Activated naive CD4-positive, alpha-beta T cell treated with anti-CD3 and anti-CD28 coated beads for 36 hours (primary cell): ENCODE measurements at places on chromosomes 12 and 14. TPM values are rescaled to one million over a fixed set of nuclear protein-coding genes. Genes with fewer than 3 reads are reported as not detected.

GRCh38 chr12:92288561-92288960 lies 142.9 kb upstream of the BTG1 start:
- no peak for DNase-seq
- H3K4me3 ChIP-seq, result no peak overlapping the region
- H3K27ac ChIP-seq, result no peak overlapping the region
- no peaks in the 10 kb centered on the region for H3K36me3 ChIP-seq
- no peaks in the 10 kb centered on the region for H3K27me3 ChIP-seq

GRCh38 chr12:29519585-29520182 lies 22.2 kb upstream of the OVCH1 start:
- H3K27ac ChIP-seq, result no peak overlapping the region
- H3K4me1 ChIP-seq, result no peaks in the 10 kb centered on the region
- H3K27me3 ChIP-seq, result peaks cover 11% of the 10 kb centered on the region
- DNase-seq, result peak; percentile 57
- H3K36me3 ChIP-seq, result no peaks in the 10 kb centered on the region
- no peak overlapping the region for H3K4me3 ChIP-seq

DNA sequence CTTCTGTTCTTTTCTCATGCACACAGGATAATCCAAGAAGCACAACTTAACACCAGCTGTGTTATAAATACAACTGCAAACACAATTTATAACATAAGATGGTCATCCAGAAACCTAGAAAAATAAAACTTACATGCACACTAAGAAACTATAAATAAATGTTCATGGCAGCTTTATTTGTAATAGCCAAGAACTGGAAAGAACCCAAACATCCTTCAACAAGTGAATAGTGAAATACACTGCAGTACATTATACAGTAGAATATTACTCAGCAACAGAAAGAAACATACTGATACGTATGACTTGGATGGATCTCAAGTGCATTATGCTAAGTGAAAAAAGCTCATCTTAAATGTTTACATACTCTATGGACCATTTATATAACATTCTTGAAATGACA lies 132.7 kb downstream of the SPTSSA start:
- peaks cover 5% of the 10 kb centered on the region for H3K4me1 ChIP-seq
- H3K27me3 ChIP-seq, result no peaks in the 10 kb centered on the region
- no peak for DNase-seq
- H3K36me3 ChIP-seq, result no peaks in the 10 kb centered on the region
- H3K27ac ChIP-seq, result no peak overlapping the region

DNA sequence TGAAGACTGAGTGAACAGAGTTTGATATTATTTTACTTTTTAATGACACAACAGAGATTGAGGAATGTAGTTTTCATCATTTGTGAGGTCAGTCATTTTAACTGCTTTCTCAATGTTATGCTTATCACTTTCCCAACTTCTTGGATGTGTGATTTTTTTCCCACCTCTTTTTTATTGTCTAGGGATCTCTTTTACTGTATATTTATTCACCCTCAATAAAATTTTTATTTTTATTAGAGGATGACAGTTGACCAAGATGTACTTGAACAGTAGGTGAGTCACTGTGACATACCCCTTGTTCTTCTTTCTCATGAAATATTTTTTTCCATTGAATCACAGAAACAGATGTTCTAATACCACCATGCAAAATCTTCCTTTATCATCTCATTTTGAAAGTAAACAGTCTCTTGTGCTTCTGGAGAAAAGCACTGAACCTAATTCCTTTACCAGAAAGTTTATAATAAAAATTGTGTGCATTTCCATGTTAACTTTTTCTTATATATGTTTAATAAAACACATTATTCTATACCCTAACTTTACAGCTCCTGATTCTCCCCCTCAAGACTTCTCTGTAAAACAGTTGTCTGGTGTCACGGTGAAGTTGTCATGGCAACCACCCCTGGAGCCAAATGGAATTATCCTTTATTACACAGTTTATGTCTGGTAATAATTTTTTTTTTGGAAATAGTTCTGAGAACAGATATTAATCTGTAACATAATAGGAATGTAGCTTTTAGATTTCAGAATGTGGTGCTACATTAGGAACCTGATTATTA lies 65.9 kb downstream of the PTPRQ start:
- no peaks in the 10 kb centered on the region for H3K36me3 ChIP-seq
- H3K4me3 ChIP-seq, result no peak overlapping the region
- no peak overlapping the region for H3K27ac ChIP-seq
- no peaks in the 10 kb centered on the region for H3K4me1 ChIP-seq
- no peak for DNase-seq
- no peaks in the 10 kb centered on the region for H3K27me3 ChIP-seq

Gene CSRP2
- total RNA-seq, result 0.86 TPM

DNA sequence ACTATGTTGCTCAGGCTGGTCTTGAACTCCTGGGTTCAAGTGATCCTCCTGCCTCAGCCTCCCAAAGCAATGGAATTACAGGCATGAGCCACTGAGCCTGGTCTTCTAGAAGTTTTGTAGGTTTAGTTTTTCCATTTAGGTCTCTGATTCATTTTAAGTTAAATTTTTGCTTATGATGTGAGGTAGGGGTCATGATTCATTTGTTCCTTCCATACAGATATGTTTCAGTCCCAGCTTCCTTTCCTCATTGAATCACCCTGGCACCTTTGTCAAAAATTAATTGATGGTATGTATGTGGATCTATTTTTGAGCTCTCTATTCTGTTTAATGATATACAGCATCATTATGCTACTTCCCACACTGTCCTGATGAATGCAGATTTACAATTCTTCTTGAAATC lies 25.6 kb upstream of the CABP1 start:
- peaks cover 13% of the 10 kb centered on the region for H3K4me1 ChIP-seq
- no peaks in the 10 kb centered on the region for H3K36me3 ChIP-seq
- DNase-seq, result peak; percentile 8
- H3K27me3 ChIP-seq, result peaks cover 8% of the 10 kb centered on the region
- H3K4me3 ChIP-seq, result no peak overlapping the region

DNA sequence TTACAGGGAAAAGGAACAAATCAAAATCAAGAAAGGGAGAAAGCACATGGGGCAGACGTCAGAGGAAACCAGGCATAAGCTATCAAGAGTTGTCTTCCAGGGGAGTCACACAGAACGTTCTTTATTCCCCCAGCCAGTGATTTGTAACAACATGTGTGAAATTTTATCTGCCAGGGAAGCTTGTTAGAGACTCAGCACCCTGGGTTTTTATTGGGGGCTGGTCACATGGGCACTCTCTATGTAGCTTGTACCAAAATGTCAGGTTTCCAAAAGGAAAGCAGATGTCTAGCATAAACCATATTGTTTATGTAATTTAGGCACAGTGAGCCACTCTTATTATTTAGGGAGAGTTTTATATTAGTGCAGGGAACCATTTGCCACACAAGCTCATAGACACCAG lies 440.4 kb upstream of the DCN start:
- DNase-seq, result no peak
- no peak overlapping the region for H3K4me3 ChIP-seq
- no peaks in the 10 kb centered on the region for H3K36me3 ChIP-seq
- peaks cover 3% of the 10 kb centered on the region for H3K4me1 ChIP-seq
- H3K27ac ChIP-seq, result no peak overlapping the region
- no peaks in the 10 kb centered on the region for H3K27me3 ChIP-seq

DNA sequence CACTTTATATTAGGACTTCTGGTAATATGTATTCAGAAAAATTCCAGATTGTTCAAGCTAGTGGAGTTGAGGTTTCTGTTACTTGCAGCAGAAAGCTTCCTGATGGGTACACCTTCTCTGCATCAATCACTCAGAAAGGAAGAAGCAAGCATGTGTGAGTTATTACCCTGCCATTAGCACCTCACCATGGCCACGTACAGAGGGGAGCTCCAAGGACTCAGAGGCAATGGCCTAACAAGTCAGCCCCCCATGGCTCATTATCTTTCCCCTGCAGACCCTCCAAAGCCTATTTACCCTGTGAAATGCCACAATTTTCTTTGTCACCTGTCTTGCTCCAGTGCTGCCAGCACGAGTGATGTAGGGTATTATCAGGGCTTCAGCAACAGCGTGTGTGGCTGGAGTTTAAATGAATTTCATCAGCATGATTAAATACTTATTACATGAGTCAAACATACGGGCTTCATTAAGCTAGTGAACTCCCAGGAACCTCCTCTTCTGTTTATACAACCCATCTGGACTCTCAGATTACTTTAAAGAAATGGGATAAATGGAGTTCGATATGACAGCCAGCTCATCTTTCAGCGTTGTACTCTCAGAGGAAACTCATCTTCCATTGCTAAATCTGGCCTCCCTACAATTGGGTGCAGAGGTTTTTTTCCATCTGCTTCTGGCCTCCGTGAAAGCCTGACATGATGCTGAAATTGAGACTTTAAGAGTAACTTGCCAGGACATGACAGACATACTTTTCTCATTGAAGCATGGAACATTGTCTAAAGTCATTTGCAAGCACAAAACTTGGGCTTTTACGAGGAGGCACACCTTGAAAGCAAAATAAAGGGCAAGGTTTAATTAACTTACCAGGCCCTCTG lies 135.9 kb downstream of the TMEM30B start:
- no peaks in the 10 kb centered on the region for H3K36me3 ChIP-seq
- H3K4me3 ChIP-seq, result no peak overlapping the region

- DNase-seq, result no peak
- no peak overlapping the region for H3K27ac ChIP-seq
- H3K27me3 ChIP-seq, result peaks cover 7% of the 10 kb centered on the region
- H3K4me1 ChIP-seq, result no peaks in the 10 kb centered on the region
Measured at GRCh38 chr12:93612776-93613175, 40.3 kb downstream of the SOCS2 start.

Gene RNASE7
- not detected for total RNA-seq

GRCh38 chr12:48786591-48787544 lies 2.0 kb downstream of the ADCY6 start:
- no peaks in the 10 kb centered on the region for H3K36me3 ChIP-seq
- H3K27ac ChIP-seq, result no peak overlapping the region
- peaks cover 41% of the 10 kb centered on the region for H3K27me3 ChIP-seq
- peaks cover 4% of the 10 kb centered on the region for H3K4me1 ChIP-seq
- DNase-seq, result no peak

- H3K27me3 ChIP-seq, result peaks cover 43% of the 10 kb centered on the region
- no peak for DNase-seq
- H3K4me3 ChIP-seq, result no peak overlapping the region
- peaks cover 16% of the 10 kb centered on the region for H3K4me1 ChIP-seq
- H3K36me3 ChIP-seq, result no peaks in the 10 kb centered on the region
- no peak overlapping the region for H3K27ac ChIP-seq
Measured at GRCh38 chr14:100824901-100825712, 811 bp upstream of the MEG3 start.

DNA sequence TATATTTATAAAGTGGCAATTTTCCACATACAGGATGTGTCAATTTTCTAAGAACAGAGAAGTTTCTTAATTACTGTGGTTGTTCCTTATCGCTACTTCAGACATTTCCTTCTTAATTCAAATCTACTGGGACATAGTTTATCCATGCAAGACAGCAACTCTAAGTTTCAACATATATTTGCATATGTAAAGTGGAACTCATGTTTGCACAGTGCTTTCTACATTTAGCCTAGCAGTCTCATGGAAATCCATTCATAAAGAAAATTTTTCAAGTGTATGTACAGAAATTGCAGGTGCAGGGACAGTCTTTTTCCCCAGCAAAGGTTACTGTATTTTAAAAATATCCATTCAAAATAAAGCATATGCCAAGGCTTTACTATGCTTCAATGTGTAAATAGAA lies 956.7 kb upstream of the SEL1L start:
- no peaks in the 10 kb centered on the region for H3K36me3 ChIP-seq
- H3K4me3 ChIP-seq, result no peak overlapping the region
- no peaks in the 10 kb centered on the region for H3K4me1 ChIP-seq

DNA sequence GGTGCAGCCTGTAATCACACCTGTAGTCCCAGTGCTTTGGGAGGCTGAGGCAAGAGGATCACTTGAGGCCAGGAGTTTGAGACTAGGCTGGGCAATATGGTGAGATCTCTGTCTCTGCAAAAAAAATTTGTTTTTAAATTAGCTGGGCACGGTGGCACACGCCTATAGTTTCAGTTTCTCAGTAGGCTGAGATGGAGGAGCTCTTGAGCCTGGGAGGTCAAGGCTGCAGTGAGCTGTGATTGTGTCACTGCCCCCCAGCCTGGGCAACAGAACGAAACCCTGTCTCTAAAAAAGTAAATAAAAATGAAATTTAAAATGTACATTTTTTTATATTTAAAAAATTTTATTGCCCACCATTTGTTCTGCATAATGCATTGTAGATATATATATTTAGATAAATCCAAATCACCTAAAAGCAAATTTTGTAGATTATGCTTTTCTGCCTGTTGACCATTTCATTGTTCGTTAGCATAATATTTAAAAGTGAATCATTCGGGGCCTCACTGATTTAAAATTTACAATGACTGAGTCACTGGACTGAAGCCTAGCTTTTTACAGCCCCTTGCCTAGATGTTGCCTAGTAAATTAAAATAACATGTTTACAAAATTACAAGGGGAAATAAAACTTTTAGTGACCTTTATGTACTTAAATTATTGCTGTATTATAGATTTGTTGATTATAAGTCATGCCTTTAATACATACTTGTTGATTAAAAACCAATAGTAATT lies 87.9 kb downstream of the USP15 start:
- no peak overlapping the region for H3K27ac ChIP-seq
- H3K4me3 ChIP-seq, result no peak overlapping the region
- peaks cover 34% of the 10 kb centered on the region for H3K36me3 ChIP-seq
- H3K4me1 ChIP-seq, result peaks cover 27% of the 10 kb centered on the region
- DNase-seq, result no peak

Gene ACACB
- total RNA-seq, result 11.8 TPM

DNA sequence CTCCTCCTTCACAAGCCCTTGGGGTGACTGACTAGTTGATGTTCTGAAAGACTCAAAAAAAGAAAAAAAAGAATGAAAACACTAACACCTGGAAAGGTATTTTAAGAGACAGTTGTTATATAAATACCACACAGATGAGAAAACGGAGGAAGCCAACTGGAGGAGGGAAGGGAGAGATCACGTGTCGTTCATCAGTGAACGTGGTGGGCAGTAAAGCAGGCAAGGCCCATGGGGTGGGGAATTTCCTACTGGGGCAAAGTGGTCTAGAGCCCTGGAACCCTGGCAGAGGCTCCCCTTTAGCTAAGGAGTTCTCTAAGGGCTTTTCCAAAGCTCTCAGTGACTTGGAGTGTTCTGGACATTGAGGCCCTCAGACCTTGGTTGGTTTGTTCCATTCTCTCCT lies 169.7 kb downstream of the CALM1 start:
- no peaks in the 10 kb centered on the region for H3K4me1 ChIP-seq
- H3K4me3 ChIP-seq, result no peak overlapping the region
- H3K36me3 ChIP-seq, result no peaks in the 10 kb centered on the region
- H3K27ac ChIP-seq, result no peak overlapping the region
- no peak for DNase-seq

GRCh38 chr12:34016361-34016760 lies 5.9 kb upstream of the ALG10 start:
- H3K27me3 ChIP-seq, result no peaks in the 10 kb centered on the region
- H3K36me3 ChIP-seq, result no peaks in the 10 kb centered on the region
- H3K27ac ChIP-seq, result no peak overlapping the region

- peak overlapping the region; percentile 2 for H3K27ac ChIP-seq
- H3K36me3 ChIP-seq, result peaks cover 6% of the 10 kb centered on the region
- DNase-seq, result peak; percentile 83
- no peaks in the 10 kb centered on the region for H3K27me3 ChIP-seq
Measured at GRCh38 chr14:102594514-102595175, 2.2 kb downstream of the RCOR1 start.
